Body of pancreas (tissue), 4 donors: ENCODE measurements at places on chromosomes 4 and X. TPM values are rescaled to one million over a fixed set of nuclear protein-coding genes. Genes with fewer than 3 reads are reported as not detected.

The TLL1 gene
- 3.6 TPM for total RNA-seq

DNA sequence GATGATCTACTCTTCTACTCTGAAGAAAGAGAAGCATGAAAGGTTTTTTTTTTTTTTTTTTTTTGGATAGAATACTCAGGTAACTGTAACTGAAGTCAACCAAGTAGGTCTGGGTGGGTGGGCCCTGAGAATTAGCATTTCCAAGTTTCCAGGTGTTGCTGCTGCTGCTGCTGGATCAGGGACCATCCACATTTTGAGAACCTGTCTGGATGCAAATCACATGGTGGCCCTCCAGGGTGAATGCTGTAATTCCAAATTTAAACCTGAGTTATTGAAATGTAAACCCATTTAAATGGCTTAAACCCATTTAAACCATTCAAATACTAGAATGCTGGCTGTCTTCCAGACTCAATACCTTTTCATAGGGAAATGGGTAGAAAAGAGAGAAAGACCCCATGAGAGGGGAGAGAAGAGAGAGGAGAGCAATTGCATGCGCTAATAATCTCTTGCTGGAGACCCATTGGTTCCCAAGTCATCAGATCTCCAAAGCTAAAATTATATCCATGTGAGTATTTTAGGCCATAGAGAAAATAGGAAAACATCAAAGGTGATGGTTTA, 17.6 kb downstream of the SUPT20HL1 start:
- H3K4me1 ChIP-seq: peaks cover 9% of the 10 kb centered on the region
- no peaks in the 10 kb centered on the region for H3K36me3 ChIP-seq
- H3K27ac ChIP-seq: no peak overlapping the region
- no peak overlapping the region for H3K4me3 ChIP-seq
- no peak for DNase-seq

DNA sequence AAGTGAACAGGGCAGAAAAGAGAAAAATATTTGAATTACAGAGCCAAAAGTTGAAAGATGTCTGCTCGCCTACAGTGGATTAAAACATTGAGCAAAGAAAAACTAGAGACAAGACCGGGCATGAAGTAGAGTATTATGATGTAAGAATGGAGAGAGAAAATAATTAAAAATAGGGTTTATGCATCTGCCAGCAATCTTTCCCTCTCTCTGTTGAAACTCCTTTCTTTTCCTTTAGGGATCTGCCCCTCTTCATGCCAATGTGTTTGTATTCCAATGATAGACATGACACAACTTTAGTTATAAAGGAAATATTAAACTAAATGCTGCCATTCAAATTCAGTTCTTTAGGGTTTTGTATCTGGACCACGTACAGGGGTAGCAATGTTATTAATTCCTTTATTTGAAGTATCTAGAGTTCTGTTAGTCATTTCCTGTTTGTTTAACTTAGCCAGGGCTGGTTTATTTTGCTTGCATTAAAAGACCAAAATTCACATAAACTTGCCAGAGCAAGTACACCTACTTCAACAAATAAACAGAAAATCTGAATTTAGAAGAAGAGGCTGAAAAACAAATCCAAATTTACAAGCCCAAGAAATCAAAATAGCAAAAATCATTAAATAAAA, 202.6 kb downstream of the SPOCK3 start:
- H3K4me3 ChIP-seq: no peak overlapping the region
- H3K36me3 ChIP-seq: no peaks in the 10 kb centered on the region
- H3K27me3 ChIP-seq: no peaks in the 10 kb centered on the region
- no peak overlapping the region for H3K27ac ChIP-seq
- H3K4me1 ChIP-seq: no peaks in the 10 kb centered on the region

The SYP gene
- total RNA-seq: 6.6 TPM

DNA sequence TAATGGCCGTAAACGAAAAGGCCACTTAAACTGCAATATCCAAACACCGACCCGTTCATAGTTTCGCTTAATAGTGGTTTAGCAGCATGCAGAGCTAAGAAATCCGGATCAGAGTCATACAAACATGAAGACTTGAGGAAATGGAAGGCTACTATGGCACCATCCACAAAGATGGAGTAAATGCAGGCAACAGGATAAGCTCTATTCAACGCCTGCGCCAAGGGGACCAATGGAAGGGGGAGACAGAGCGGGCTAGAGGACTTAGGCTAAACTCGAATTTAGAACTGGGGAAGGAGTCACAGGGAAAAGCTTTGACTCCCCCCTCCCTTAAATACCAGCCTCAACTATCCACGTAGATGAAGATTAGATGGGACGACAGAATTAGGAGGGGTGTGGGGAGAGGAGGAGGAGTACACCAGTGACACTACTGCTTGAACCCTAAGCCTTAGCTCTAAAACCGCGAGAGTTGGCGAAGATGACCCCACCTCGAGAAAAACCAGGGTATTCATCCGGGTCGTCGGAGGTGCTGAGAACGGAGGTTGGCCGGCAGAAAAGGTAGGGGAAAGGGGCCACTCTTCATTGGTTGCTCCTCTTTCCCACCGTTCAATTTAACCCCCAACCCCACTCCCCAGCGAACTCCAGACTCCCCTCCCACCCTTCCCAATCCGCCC, 3.5 kb downstream of the HUWE1 start:
- peaks cover 6% of the 10 kb centered on the region for H3K4me1 ChIP-seq
- no peaks in the 10 kb centered on the region for H3K27me3 ChIP-seq
- no peaks in the 10 kb centered on the region for H3K36me3 ChIP-seq
- peak overlapping the region; percentile 27 for H3K4me3 ChIP-seq

The VSIG4 gene
- 14.8 TPM for total RNA-seq

- no peak for DNase-seq
- H3K36me3 ChIP-seq: no peaks in the 10 kb centered on the region
- H3K4me1 ChIP-seq: no peaks in the 10 kb centered on the region
- no peak overlapping the region for H3K4me3 ChIP-seq
- no peaks in the 10 kb centered on the region for H3K27me3 ChIP-seq
These were observed 17.4 kb upstream of the ARMCX2 start for GRCh38 chrX:101677028-101677427.

The USP26 gene
- not detected for total RNA-seq

DNA sequence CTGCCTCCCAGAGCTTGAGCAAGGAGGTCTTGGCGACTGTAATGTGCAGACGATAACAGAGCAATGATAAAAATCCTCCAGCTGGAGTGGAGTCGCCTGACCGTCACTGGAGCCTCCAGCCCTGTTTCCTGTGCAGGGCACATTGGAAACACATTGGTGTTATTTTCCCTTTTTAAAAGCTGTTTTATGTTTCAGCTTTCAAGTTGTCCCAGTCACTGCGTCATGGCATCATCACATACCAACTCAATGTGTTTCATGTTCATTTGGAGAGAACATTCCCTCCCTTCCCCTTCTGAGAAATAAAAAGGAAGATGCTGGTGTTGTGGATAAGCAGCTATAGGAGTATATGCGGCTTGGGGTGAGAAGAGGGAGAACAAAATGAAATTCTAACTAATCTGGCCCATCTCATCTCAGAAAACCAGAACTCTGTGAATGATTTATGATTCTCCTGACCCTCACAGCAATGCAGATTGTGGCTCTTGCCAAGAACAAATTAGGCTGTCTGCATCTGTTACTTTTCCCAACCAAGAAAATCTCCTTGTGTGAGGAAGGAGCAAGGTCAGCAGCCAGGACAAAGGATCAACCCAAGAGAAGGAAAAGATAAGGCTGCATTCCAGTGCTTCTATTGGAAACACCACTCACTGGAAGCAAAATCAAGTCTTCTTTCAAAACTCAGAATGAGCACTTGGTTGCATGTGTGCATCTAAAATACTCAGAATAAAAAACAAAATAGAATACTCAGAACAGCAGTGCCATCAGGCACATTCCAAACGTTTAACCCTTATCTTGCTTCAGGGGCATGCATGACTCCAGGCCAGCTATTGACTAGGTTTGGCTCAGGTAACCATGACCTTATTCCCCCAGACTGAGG, 134.4 kb downstream of the RASL11B start:
- DNase-seq: peak; percentile 86
- H3K4me1 ChIP-seq: peaks cover 76% of the 10 kb centered on the region
- H3K27ac ChIP-seq: peak overlapping the region; percentile 70
- H3K27me3 ChIP-seq: peaks cover 2% of the 10 kb centered on the region
- H3K36me3 ChIP-seq: no peaks in the 10 kb centered on the region

The CT55 gene
- total RNA-seq: not detected

The BMX gene
- total RNA-seq: 0.52 TPM

GRCh38 chr4:25002681-25003080, 28.1 kb downstream of the LGI2 start:
- H3K36me3 ChIP-seq: no peaks in the 10 kb centered on the region
- H3K4me1 ChIP-seq: no peaks in the 10 kb centered on the region
- DNase-seq: no peak

The SHROOM2 gene
- total RNA-seq: 9.9 TPM

- H3K27ac ChIP-seq: no peak overlapping the region
- H3K4me1 ChIP-seq: no peaks in the 10 kb centered on the region
- no peak overlapping the region for H3K4me3 ChIP-seq
- no peaks in the 10 kb centered on the region for H3K27me3 ChIP-seq
- H3K36me3 ChIP-seq: no peaks in the 10 kb centered on the region
- peak; percentile 25 for DNase-seq
These were observed 136.1 kb upstream of the MID1 start for GRCh38 chrX:10756441-10756840.

- peaks cover 16% of the 10 kb centered on the region for H3K4me1 ChIP-seq
- peak; percentile 61 for DNase-seq
- H3K36me3 ChIP-seq: no peaks in the 10 kb centered on the region
- no peaks in the 10 kb centered on the region for H3K27me3 ChIP-seq
- peak overlapping the region; percentile 30 for H3K27ac ChIP-seq
- H3K4me3 ChIP-seq: no peak overlapping the region
These were observed 161.2 kb downstream of the EFNB1 start for GRCh38 chrX:68989865-68990606.

GRCh38 chr4:125551466-125551865, 236.7 kb downstream of the FAT4 start:
- H3K27ac ChIP-seq: no peak overlapping the region
- H3K36me3 ChIP-seq: no peaks in the 10 kb centered on the region
- DNase-seq: no peak
- H3K4me3 ChIP-seq: no peak overlapping the region
- H3K27me3 ChIP-seq: no peaks in the 10 kb centered on the region

The PLS3 gene
- 47.5 TPM for total RNA-seq

- no peak overlapping the region for H3K4me3 ChIP-seq
- H3K36me3 ChIP-seq: no peaks in the 10 kb centered on the region
- H3K27me3 ChIP-seq: no peaks in the 10 kb centered on the region
- H3K4me1 ChIP-seq: no peaks in the 10 kb centered on the region
These were observed 384.3 kb upstream of the ACTRT1 start for GRCh38 chrX:128436397-128437103.

GRCh38 chr4:99885063-99885664, 9.1 kb downstream of the LAMTOR3 start:
- no peak overlapping the region for H3K27ac ChIP-seq
- no peak overlapping the region for H3K4me3 ChIP-seq
- no peaks in the 10 kb centered on the region for H3K27me3 ChIP-seq
- no peak for DNase-seq
- no peaks in the 10 kb centered on the region for H3K4me1 ChIP-seq

DNA sequence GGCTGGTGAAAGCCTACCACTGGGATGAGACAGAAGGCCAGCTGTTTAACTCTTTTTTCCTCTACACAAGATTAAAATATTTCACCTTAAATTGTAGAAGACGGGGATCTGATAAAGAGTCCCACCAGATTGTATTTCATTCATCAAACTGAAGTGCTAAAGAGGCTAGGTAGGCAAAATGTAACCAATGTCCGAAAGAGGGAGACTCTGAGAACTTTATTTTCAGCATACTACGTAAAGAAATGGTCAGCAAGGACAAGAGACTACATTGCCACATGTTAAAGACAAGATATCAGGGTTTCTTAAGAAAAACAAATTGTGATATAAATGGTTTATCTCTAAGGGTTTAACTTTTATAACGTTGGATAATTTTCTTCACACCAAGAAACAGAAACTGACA, 71.6 kb upstream of the INPP4B start:
- H3K36me3 ChIP-seq: no peaks in the 10 kb centered on the region
- no peaks in the 10 kb centered on the region for H3K27me3 ChIP-seq
- H3K4me3 ChIP-seq: no peak overlapping the region
- DNase-seq: no peak
- no peaks in the 10 kb centered on the region for H3K4me1 ChIP-seq

The ADGRA3 gene
- total RNA-seq: 29.3 TPM

The PPP2R2C gene
- 0.78 TPM for total RNA-seq

GRCh38 chr4:73902038-73902637, 32.9 kb downstream of the CXCL1 start:
- H3K4me1 ChIP-seq: peaks cover 3% of the 10 kb centered on the region
- H3K36me3 ChIP-seq: no peaks in the 10 kb centered on the region
- no peak for DNase-seq
- no peaks in the 10 kb centered on the region for H3K27me3 ChIP-seq

DNA sequence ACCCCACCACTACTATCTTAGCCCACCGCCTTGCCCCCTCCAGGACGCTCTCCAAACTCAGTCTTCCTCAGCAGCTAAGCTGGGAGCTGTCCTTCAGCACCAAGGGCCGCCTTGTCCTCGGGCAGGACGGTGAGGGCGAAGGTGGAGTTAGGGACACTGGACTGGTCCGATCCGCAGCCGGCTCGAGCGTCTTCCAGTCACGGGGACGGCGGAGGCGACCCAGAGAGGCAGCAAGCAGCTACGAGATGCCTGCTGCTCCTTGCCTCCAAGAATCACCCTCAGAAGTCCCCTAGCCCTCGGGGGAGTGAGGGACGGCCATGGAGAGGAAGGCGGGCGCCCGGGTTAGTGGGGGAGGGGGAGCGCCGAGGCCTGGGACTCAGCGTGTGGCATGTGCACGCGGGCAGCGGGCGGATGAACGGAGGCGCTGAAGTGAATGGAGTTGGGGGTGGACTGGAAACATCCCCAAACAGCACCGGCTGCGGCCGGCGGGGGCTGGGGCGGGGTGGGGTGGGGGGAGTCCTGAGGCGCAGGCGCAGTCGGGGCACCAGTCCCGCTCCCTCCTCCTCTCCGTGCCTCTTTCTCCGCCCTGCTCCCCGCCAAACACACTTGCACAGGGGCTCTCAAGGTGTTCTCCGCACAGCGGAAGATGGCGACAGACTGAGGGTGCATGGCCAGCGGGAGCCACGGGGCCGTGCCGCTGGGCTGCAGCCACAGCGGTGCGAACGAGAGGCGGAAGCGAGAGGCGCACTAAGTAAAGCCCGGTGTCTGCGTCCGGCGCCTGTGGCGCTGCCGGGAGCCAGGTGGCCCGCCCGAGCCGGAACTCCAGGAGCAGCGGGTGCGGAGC, at the start of gene NALF2:
NALF2 (plus strand) TSS at position 545 of the 844 bp plus-strand sequence. CDS start 957 bp downstream, outside the sequence.
- H3K27ac ChIP-seq: no peak within 1 kb of the TSS
- DNase-seq: peak; percentile 51
- H3K4me3 ChIP-seq: no peak within 1 kb of the TSS

The RS1 gene
- total RNA-seq: not detected

- no peaks in the 10 kb centered on the region for H3K4me1 ChIP-seq
- no peak for DNase-seq
- H3K27ac ChIP-seq: no peak overlapping the region
These were observed 39.3 kb upstream of the TENM3 start for GRCh38 chr4:182203872-182204411.

DNA sequence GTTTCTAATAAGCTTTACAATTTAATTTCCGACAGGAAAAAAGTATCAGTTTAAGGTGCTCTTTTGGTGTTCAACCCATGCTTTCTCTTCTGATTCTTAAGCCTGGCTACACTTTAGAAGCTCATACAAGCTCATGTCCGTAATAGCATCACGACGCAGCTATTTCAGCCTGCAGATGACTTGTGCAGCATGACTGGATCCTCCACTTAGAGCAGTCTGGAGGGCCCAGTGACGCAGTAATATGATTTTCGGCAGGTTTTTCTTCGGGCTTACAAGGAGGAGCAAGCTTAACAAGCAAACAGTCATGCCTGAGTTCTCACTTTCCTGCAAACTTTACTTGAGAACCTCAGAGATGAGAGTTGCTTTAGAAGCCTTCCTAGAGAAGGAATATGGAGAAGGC, 85.3 kb upstream of the MAML3 start:
- no peaks in the 10 kb centered on the region for H3K27me3 ChIP-seq
- no peak overlapping the region for H3K27ac ChIP-seq
- H3K4me3 ChIP-seq: no peak overlapping the region
- no peak for DNase-seq
- H3K4me1 ChIP-seq: peaks cover 22% of the 10 kb centered on the region
